Epithelial cell of alveolus of lung (primary cell): ENCODE measurements at places on chromosomes 7 and 10. TPM values are rescaled to one million over a fixed set of nuclear protein-coding genes. Genes with fewer than 3 reads are reported as not detected.

The C10orf105 gene
- not detected in 2 replicates for total RNA-seq

The NKX1-2 gene
- total RNA-seq: 0.26 TPM in 1 of 2 replicates, not detected in the other

The GDI2 gene
- total RNA-seq: 357 and 375 TPM in 2 replicates

The CELF2 gene
- 3.5 and 10.3 TPM in 2 replicates for total RNA-seq

The MEPCE gene
- total RNA-seq: 27.7 and 35.9 TPM in 2 replicates

The GJD4 gene
- total RNA-seq: not detected in 2 replicates

The CASTOR2 gene
- total RNA-seq: 12.3 and 12.9 TPM in 2 replicates

The COL26A1 gene
- 1.4 TPM in 1 of 2 replicates, not detected in the other for total RNA-seq

The CALY gene
- 14.1 TPM in 1 of 2 replicates, not detected in the other for total RNA-seq

The RNF133 gene
- 0.32 TPM in 1 of 2 replicates, not detected in the other for total RNA-seq

The CHST3 gene
- 10.3 and 10.9 TPM in 2 replicates for total RNA-seq

The SLC18A3 gene
- total RNA-seq: not detected in 2 replicates
